ENCODE measurements at places on chromosomes 7 and 10. TPM values are rescaled to one million over a fixed set of nuclear protein-coding genes. Genes with fewer than 3 reads are reported as not detected.

- DNase-seq, result no peak
- H3K4me1 ChIP-seq, result peaks cover 35% of the 10 kb centered on the region
- no peak overlapping the region for H3K4me3 ChIP-seq
Measured at GRCh38 chr7:44987996-44988395, 9.2 kb upstream of the MYO1G start.

DNA sequence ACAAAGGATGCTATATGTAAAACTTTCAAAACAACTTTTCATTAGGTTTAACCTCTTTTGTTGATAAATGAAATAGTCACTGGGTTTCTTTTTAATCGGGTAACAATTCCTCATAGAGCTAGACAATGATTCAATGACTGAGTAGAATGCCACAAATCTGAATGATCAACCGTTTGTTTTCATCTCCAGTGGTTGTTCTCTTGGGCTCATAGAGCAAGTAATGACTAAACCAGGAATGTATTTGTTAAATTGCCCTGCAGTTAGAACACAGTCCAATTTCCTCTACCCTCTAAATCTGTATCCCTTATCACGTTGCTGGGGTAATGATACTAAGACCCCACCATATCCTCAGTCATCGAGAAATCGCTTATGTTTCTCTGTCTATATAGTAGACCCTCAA is 40.0 kb downstream of the CNNM1 start:
- no peaks in the 10 kb centered on the region for H3K36me3 ChIP-seq
- no peaks in the 10 kb centered on the region for H3K27me3 ChIP-seq
- H3K4me3 ChIP-seq, result no peak overlapping the region
- H3K4me1 ChIP-seq, result no peaks in the 10 kb centered on the region

- DNase-seq, result peak; percentile 76
- no peaks in the 10 kb centered on the region for H3K27me3 ChIP-seq
- no peak overlapping the region for H3K4me3 ChIP-seq
- H3K36me3 ChIP-seq, result no peaks in the 10 kb centered on the region
- peak overlapping the region; percentile 5 for H3K27ac ChIP-seq
- H3K4me1 ChIP-seq, result peaks cover 99% of the 10 kb centered on the region
Measured at GRCh38 chr10:79081353-79082034, 12.7 kb downstream of the ZMIZ1 start.

LRMDA gene
- 7.7 TPM for total RNA-seq

DNA sequence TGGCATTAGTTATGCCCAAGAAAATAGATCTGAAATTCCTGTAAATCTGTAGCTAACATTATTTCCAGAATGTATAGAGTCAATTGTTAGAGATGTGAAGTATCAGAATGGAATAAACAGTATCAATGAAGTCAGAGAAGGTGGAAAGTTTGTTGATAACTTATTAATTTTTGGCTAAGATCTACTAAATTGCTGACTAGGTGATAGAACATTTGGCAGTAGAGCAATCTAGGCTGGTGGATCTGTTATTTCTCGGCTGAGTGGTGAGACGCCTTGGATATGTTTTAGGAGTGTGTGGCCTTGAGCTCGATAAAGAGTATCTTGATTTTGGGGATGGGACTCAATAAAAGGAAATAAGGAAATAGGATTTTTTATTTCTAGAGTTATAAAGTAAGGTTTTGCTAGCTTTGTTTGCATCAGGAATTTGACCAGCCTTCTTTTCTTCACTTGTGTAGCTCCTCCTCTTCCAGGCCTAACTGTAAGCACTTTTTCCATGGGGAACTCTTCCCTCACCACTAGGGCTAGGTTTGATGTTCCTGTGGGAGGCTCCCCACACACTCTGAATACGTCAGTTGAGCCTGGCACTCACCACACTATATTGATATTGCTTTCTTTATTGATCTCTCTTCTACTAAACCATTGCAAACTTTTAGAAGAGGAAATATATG is 86.8 kb upstream of the CSTF2T start:
- H3K4me1 ChIP-seq, result no peaks in the 10 kb centered on the region
- DNase-seq, result no peak
- H3K27me3 ChIP-seq, result no peaks in the 10 kb centered on the region
- no peak overlapping the region for H3K27ac ChIP-seq
- no peak overlapping the region for H3K4me3 ChIP-seq

GRCh38 chr10:76444034-76444800 is 1012.8 kb downstream of the LRMDA start:
- no peaks in the 10 kb centered on the region for H3K27me3 ChIP-seq
- peaks cover 5% of the 10 kb centered on the region for H3K4me1 ChIP-seq
- peak overlapping the region; percentile 6 for H3K27ac ChIP-seq

DNA sequence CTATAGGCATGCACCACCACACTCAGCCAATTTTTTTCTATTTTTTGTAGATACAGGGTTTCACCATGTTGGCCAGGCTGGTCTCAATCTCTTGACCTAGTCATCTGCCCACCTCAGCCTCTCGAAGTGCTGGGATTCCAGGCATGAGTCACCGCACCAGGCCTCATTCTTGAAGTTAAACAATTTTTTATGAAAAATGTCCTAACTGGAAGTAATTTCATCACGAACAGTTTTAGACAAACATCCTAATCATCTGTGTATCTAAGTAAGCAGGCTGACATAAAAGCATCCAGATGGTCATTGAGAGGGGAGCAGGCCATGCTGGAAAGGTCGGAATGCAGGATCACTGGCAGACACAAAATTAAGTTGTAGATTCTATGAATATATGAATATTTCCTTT is 269.1 kb downstream of the ZMYND11 start:
- no peak overlapping the region for H3K4me3 ChIP-seq
- peaks cover 19% of the 10 kb centered on the region for H3K36me3 ChIP-seq
- no peak overlapping the region for H3K27ac ChIP-seq
- no peaks in the 10 kb centered on the region for H3K27me3 ChIP-seq
- no peak for DNase-seq

DNA sequence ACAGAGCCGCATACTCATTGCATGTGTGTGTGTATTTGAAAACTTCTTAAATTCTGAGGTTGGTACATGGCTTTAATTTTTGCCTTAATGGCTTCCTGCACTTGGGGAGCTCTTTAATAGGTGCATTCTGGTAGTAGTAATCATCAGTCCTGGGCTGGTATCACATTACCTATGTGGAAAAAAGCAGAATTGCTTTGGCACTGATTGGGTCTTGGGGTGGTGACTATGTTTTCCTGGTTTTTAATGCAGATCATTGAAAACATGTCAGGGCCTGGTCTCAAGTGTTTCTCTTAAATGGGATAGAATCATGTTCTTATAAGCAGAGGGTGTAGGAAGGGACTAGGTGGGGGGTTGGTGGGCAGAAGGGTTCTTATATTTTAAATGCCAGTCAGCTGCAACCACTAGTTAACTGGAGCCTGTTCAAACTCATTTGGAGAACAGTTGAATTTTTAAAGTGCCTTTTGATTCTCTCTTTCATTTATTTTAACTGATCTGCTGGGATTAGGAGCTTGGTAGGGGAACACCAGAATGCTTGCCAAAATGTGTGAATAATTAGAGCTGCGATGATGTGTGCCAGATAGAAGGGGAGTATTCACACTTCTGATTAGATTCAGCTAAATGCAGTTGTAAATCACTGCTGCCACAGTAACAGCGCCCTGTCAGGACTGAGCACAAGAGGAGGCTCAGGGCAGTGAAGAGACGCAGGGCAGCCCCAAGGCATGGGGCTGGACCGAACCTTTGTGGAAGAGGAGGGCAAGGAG is 633.5 kb upstream of the GALNT17 start:
- H3K4me3 ChIP-seq, result no peak overlapping the region
- H3K27me3 ChIP-seq, result no peaks in the 10 kb centered on the region
- no peaks in the 10 kb centered on the region for H3K4me1 ChIP-seq
- H3K27ac ChIP-seq, result no peak overlapping the region
- no peaks in the 10 kb centered on the region for H3K36me3 ChIP-seq

GRCh38 chr10:110704906-110705476 is 60.9 kb downstream of the RBM20 start:
- no peaks in the 10 kb centered on the region for H3K36me3 ChIP-seq
- H3K27me3 ChIP-seq, result no peaks in the 10 kb centered on the region
- no peak for DNase-seq
- H3K27ac ChIP-seq, result no peak overlapping the region
